ENCODE measurements at places on chromosomes 3 and 15. TPM values are rescaled to one million over a fixed set of nuclear protein-coding genes. Genes with fewer than 3 reads are reported as not detected.

Gene TMEM212
- not detected for total RNA-seq

DNA sequence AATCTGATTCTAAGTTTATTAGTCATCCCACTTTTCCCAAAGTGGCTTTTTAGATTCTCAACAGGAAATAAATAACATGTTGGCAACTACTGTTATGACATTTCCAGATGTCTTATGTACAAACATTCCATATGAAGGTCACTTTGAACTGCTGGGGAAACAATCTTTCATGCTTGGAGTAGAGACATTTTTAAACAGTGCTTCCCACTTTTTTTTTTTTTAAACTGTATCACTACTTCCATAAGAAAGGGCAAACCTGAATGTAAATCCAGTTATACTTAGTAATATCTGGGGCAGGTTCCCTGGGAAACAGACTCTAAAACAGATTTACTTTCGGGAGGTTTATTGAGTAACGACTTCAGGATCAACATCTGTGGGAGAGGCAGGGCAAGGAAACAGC is 473.8 kb downstream of the TAFA4 start:
- DNase-seq = no peak

GRCh38 chr3:100898681-100899080 is 94.5 kb downstream of the ABI3BP start:
- peak; percentile 81 for DNase-seq

Gene PDCD10
- total RNA-seq = 80.5 TPM

Gene PRTG
- total RNA-seq = 1.4 TPM

Gene ZNF385D
- total RNA-seq = 2.9 TPM

Gene RTP1
- not detected for total RNA-seq

Gene FAM174B
- 14.2 TPM for total RNA-seq

DNA sequence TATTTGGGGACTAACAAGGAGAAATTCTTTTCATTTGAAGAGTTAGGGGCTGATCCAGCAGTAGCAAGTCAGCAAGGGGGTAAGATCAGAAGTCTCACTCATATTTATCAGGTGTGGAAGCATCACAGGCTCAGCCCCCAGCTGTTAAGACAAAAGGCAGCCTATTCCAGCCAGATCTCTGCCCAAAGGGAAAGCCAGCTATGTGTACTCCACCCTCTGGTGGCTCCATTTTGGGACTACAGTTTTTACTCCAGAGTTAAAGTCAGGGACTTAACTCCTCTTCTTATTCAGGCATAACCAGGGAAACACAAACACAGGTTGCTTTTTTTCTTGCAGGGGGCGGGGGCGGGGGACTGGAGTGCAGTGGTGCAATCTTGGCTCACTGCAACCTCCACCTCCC is 19.2 kb downstream of the UBP1 start:
- peak; percentile 34 for DNase-seq

DNA sequence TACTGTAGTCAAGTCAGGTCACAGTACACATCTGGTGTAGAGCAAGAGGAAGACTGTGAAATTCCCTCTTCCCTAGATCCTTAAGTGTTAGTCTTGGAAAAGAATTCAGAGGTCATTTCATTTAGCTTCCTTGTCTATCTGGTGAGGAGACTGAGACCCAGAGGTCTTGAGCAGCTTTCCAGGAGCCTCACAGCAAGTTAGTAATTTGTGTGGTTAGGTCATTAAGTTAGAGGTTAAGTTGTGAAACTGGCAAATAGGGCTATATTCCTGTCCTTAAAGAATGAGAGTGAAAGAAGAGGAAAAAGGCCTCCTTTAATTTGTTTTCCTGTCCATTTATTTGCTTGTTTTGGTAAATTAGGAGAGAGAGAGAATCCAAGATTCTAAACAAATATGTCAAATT is 9.0 kb downstream of the PODXL2 start:
- DNase-seq = no peak

Gene TRPM1
- total RNA-seq = not detected

GRCh38 chr3:55852326-55852725 is 365.2 kb upstream of the WNT5A start:
- DNase-seq = no peak

DNA sequence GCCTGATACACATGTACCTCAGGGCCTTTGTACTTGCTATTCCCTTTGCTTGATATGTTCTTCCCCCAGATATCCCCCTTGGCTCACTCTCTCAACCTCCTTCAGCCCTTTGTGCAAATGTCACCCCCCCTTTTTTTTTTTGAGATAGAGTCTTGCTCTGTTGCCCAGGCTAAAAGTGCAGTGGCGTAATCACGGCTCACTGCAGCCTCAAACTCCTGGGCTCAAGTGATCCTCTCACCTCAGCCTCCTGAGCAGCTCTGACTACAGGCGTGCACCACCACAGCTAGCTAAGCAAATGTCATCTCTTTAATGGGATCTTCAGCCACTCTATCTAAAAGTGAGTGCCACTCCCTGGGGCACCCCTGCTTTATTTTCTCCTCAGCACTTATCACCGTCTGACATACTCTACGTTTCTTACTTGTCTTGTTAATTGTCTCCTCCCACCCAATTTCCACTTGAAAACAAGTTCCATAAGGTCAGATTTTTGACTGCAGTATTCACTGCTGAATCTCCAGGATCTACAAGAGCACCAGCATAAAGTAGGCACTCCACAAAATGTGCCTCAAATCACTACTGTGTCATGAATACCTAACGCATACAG is 14.6 kb downstream of the IP6K2 start:
- no peak for DNase-seq

GRCh38 chr3:156163848-156164247 is 43.5 kb downstream of the KCNAB1 start:
- no peak for DNase-seq

GRCh38 chr3:28244491-28244890 is 3.1 kb downstream of the CMC1 start:
- DNase-seq = no peak

Gene TP63
- total RNA-seq = 0.23 TPM

GRCh38 chr3:99246010-99246654 is 344.6 kb upstream of the DCBLD2 start:
- peak; percentile 80 for DNase-seq

DNA sequence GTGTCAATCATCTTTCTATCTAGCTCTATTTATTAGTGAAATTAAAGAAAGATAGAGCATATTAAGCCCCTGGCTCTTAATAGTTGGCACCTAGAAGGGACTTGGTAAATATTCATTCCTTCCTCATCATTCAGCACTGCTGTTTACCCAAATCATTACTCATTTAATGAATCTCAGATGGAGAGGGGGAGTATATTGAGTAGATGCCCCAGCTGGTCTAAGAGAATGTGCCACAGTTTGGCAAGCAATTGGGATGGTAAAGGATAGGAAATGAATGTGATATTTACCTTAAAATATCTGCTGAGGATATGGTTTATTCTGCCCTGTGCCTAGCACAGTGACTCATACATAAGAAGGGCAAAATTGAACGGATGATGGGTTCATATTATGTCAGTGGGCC is 6.0 kb downstream of the IL1RAP start:
- peak; percentile 87 for DNase-seq

Gene CKMT1B
- total RNA-seq = 8.7 TPM

Gene ZIC4
- total RNA-seq = not detected

Gene ITIH3
- total RNA-seq = not detected

GRCh38 chr3:194985031-194985578 is 285.9 kb downstream of the XXYLT1 start:
- DNase-seq = peak; percentile 86

- peak; percentile 7 for DNase-seq
Observed at GRCh38 chr15:67613708-67614107, 71.2 kb downstream of the MAP2K5 start.

DNA sequence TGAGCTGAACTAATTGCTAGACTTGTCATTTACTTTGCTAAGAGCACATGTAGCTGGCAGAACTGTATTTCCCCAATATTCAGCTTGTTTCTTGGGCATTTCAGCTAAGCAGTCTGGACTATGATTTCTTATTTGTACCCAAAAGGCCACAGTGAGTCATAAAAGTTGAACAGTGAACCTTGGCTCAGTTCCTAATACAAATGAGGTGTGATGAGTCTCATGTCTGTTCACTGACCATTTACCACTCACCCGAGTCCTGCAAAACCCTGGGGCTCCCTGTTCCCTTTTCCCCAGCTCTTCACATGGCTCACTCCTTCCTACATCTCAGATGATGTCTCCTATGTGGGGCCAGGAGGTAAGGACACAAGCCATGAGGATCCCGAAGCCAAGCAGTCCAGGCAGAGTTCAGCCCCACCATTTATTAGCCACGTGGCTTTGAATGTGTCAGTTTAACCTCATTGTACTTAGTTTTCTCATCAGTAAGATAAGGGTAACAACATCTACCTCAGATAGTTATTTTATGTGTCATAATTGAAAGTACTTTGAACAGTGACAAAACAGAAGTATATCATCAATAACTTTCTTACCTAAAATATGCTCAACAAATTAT is 239.3 kb downstream of the IL5RA start:
- no peak for DNase-seq

DNA sequence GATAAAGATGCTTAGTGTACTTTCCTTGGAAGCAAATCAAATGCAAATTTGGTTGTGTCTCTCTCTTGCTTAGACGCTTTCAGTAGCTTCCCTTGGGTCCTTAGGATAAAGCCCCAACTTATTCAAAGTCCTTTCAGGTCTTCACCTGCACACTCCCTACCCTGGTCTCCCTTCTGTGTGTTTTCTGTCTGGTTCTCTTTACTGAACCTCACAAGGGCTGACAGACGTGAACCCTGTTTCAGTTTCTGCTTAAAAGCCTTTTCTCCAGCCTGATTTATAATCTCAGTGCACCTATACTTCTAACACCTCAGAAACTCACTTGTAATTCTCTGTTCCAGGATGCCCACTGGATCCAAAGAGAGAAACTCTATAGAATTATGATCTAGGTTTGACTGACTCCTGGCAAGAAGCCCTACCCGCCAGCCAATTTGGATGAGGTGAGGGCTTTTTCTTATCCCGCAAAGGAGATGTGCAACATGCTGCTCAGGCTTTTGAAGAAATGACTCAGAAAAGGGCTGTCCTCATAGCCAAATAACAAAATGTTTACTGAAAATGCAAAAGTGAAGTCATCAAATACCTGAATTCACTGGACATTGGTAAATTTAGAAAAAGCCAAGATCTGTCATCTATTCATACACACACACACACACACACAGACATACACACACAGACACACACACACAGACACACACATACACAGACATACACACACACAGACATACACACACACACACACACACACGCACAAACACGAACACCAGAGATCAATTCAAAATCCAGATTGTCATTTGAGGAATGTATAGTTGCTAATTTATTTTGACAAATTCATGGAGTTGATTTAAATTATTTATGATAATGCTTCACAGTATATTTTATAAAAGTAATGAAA is 102.4 kb upstream of the EOMES start:
- peak; percentile 20 for DNase-seq

Gene MAGEL2
- not detected for total RNA-seq

Data from PC-3 (cell line).